ENCODE measurements at places on chromosomes 4 and X. TPM values are rescaled to one million over a fixed set of nuclear protein-coding genes. Genes with fewer than 3 reads are reported as not detected.

DNA sequence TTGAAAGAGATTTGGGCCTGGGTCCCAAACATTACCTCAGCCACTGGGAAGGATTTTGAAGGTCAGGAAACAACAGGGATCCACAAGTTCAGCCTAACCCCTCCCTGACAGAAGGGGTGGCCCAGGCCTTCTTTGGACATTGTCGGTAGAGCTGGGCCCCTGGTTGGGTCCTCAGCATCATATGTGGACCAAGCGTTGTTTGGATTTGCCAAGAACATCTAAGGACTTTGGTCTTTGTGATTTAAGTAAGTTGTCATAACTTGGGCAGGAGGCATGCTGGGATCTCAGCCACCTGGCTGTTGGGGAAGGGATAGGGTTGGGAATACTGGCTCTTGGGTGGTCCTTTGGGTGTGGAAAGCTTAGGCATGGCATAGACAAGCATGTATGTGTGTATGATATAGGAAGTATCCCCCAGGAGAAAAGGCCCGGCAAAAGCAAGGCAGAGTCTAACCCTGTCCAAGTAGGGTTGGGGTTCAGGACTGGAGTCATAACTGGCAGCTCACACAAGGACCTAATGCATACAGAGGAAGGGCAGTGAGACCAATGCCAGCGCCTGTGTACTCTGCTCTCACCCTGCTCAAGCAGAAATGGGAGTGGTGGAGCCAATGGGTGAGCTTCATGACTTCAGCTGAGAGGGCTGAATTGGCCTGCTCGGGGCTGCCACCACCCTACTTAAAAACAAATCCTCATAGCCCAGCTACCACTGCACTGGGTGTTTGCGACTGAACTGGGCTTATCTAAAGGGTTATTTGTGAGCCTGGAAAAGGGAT, 102.8 kb downstream of the RTL5 start:
- no peak for DNase-seq

Gene ZNF718
- total RNA-seq = 10.8 TPM

- no peak for DNase-seq
Observed at GRCh38 chr4:31391976-31392375, 671.8 kb downstream of the PCDH7 start.

DNA sequence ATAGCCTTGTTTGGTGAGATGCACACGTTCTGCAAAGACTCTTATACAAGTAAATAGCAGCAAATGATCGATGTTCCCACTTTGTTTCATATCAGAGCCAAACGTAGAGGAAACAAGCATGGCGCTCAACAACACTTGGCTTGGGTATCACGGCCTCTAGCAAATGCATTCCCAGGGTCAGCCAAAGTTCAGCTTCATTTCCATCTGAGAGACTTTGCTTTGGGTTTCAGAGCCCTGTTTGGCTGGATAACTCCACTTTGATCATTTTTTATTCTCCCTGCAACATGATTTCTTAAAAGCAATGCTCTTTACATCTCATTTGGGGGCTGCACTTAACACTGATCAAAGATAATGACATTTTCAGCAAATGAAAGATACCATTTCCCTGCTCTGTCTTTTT, 199.2 kb upstream of the FAM9B start:
- DNase-seq = no peak

Gene COL25A1
- total RNA-seq = not detected

DNA sequence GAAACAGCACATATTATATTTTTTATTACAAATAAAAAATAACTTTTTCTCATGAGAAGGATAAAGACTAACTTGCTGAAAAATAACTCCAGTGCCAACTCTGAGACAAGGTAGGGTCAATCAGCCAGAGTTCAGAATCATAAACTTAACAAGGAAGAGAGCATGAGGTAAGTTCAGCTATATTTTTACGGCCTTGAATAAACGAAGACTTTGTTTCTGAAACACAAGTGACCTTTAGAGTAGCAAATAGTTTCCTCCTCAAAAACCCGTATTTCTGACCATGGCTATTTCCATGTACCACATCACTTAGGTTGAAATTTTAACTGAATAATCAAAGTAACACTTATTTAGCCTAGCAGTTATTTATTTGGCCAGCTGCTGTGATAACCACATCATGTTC, 45.5 kb downstream of the PRDM5 start:
- no peak for DNase-seq

Gene EDA2R
- 30.3 TPM for total RNA-seq

Gene HPGDS
- not detected for total RNA-seq

- no peak for DNase-seq
Observed at GRCh38 chrX:10044021-10044420, 76.9 kb downstream of the CLDN34 start.

GRCh38 chrX:79096145-79096556, 48.3 kb upstream of the GPR174 start:
- DNase-seq = no peak

DNA sequence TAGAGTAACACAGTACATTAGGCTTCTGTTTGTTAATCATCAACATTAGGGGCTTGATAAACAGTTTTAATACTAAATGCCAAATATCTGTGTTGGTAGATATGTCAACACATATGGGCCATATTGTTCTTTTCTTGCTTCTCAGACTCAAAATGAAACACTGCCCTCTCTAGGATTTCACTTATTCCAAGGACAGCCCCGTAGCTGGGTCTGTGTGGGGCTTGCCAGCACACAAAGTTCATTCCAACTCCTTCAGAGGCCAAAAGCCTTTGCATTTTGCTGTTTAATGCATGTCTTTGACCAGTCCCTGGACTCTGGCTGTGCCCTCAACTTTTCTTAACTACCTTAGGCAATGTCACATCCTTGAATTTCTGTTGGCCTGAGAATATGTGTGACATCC, 102.0 kb upstream of the ZNF827 start:
- DNase-seq = no peak

- no peak for DNase-seq
Observed at GRCh38 chrX:142873214-142873613, 152.5 kb upstream of the SPANXN4 start.

Gene SRPX2
- 5.3 TPM for total RNA-seq

Gene RPS6KA6
- not detected for total RNA-seq

Gene CCSER1
- total RNA-seq = 0.74 TPM

Measured in MCF 10A (cell line).